ENCODE measurements at places on chromosomes 3 and 15.

- no peak overlapping the region for H3K27ac ChIP-seq
- DNase-seq = no peak
- no peak overlapping the region for H3K4me3 ChIP-seq
- H3K36me3 ChIP-seq = no peaks in the 10 kb centered on the region
- no peaks in the 10 kb centered on the region for H3K4me1 ChIP-seq
- H3K27me3 ChIP-seq = no peaks in the 10 kb centered on the region
Measured at GRCh38 chr15:81880314-81880713, 165.5 kb downstream of the MEX3B start.

DNA sequence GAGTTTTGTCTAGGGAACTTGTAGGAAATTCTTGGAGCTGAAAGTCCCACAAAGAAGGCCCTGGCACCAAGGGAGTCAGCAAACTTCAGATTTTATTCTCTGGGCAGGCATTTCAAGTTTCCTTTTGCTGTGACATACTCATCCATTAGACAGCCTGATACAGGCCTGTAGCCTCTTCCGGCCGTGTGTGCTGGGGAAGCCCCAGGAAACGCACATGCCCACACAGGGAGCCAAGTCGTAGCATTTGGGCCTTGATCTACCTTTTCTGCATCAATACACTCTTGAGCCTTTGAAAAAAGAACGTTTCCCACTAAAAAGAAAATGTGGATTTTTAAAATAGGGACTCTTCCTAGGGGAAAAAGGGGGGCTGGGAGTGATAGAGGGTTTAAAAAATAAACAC is 15.0 kb downstream of the TIGIT start:
- no peak for DNase-seq
- no peaks in the 10 kb centered on the region for H3K36me3 ChIP-seq
- H3K4me1 ChIP-seq = no peaks in the 10 kb centered on the region
- no peak overlapping the region for H3K4me3 ChIP-seq
- H3K27me3 ChIP-seq = no peaks in the 10 kb centered on the region

DNA sequence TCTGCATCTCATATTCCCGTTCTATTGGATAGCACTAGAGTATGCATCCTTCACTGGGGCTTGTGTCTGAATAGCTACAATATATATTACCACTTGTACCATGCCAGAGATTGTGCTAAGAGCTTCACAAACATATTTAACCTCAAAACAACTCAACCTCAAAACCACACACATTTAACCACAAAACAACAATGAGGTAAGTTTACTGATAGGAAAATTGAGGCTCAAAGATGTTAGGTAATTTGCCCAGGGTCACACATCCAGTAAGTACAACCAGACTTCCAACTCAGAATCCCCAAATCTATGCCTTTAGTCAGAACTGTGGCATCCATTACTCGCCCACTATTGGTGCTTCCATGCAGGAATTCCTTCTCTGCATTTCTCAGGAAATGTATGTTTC is 220.0 kb downstream of the FAM43A start:
- H3K27me3 ChIP-seq = no peaks in the 10 kb centered on the region
- no peak overlapping the region for H3K4me3 ChIP-seq
- no peak for DNase-seq

DNA sequence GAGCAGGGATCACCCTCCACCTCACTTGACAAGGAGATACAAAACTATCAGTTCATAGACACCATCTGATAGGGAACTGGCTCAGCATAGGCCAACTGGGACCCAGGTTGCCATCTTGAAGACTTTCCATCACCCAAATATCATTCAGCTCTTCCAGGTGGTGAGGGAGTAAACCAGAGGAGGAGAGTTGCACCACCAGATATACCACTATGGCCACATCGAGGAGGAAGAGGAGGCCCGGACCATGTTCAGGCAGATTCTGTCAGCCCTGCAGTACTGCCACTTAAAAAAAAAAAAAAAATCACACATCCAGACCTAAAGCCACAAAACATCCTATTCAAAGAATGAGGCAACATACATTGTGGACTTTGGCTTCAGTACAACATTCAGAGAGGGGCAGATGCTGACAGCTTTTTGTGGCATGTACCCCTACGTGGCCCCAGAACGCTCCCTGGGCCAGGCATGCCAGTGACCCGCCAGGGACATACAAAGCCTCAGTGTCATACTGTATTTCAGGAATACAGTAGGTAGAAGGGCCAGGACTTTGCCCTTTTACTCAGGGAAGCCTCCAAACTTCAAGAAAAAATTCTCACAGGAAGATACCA is 18.4 kb upstream of the EMC3 start:
- no peaks in the 10 kb centered on the region for H3K4me1 ChIP-seq
- no peaks in the 10 kb centered on the region for H3K36me3 ChIP-seq
- no peak overlapping the region for H3K4me3 ChIP-seq
- DNase-seq = no peak

DNA sequence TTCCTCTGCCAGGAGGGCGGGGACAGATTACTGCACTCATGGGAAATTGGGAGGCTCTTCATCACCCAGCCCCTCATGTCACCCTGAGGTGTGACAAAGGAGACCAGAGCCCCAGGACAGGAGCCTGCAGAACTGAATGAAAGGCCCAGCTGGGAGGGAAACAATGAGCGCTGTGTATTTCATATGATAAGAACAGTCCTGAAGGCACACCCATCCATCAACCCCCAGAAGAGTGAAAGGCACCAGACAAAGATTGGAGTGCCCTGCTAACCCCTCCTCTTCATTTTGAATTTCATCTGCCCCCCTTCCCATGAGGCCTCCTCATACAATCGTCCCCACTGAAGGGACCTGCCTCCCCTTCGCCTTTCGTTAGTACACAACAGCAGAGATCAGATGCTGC is 160.0 kb upstream of the PRICKLE2 start:
- H3K4me1 ChIP-seq = no peaks in the 10 kb centered on the region
- no peak overlapping the region for H3K27ac ChIP-seq
- H3K27me3 ChIP-seq = no peaks in the 10 kb centered on the region
- H3K4me3 ChIP-seq = no peak overlapping the region
- no peaks in the 10 kb centered on the region for H3K36me3 ChIP-seq

Data from kidney (tissue), 22 donors.